Activated T-cell treated with anti-CD3 and anti-CD28 coated beads, Interleukin-2, amount 50 U/mL, for 24 hours (primary cell): ENCODE measurements at places on chromosomes 2 and 18.

- no peak for DNase-seq
These were observed 131.6 kb upstream of the FN1 start for GRCh38 chr2:215567504-215567903.

DNA sequence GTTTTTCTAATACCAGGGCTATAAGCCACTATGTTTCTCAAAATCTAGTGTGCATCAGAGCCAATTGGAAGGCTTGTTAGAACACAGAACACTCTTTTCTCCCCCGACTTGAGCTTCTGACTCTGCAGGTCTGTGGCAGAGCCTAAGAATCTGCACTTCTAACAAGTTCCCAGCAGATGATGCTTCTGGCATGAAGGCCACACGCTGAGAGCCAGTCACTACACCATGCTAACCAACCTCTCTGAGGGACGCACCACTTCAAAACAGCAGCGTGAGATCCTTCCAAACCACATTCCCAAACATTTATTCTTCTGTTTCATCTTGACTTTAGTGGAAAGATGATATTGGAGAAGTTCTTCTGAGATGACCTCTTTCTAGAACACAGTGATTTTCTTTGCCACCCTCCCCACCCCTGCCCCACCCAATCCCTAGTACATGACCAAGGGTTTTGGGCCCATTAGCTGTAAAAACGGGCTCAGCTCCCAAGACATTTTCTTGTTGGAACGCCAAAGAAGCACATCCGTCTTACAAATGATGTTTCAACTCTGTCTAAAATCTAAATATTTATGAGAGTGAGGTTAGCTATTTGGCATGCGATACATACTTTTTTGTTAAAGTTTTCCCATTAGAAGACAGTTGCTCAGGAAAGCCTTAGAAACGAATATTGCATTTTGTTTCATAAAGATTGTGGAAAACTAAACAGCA, 391.9 kb downstream of the TMEM182 start:
- DNase-seq = no peak

DNA sequence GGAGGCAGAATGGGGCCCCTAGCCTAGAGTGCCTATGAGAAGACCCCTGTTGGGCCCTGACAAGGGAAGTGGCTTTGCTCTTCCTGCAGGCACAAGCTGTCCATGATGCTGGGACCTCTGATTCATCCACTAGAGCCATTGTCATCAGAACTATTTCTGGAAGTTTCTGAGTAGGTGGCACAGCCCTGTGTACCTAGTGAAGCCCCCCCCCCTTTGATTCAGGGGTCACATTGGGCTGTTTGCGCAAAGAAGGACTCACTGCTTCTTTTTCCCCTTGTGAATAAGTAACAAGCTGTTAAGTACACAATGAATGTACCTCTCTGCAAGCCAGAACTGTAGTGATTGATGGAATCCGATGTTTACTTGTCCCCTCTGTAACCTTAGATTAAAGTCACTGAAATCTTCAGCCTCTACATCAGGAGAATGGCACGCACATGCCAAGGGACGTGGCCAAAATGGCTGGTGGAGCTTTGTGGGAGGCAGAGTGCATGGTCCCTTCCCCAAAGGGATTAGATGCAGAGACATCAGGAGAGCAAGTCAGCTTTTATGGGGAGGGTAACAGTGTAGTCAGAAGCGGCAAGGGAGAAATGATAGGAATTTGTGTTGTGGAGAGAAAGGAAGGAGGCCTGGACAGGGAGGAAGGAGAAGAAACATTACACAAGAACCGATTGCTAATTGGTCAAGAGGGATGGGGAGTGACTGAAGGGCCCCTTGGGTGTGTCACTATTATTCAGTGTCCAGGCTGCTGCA, 267.6 kb upstream of the RAB12 start:
- DNase-seq = no peak

- DNase-seq = no peak
These were observed 15.5 kb upstream of the SRBD1 start for GRCh38 chr2:45626387-45627221.

GRCh38 chr2:146776596-146776995, 1068.2 kb upstream of the ACVR2A start:
- DNase-seq = no peak

DNA sequence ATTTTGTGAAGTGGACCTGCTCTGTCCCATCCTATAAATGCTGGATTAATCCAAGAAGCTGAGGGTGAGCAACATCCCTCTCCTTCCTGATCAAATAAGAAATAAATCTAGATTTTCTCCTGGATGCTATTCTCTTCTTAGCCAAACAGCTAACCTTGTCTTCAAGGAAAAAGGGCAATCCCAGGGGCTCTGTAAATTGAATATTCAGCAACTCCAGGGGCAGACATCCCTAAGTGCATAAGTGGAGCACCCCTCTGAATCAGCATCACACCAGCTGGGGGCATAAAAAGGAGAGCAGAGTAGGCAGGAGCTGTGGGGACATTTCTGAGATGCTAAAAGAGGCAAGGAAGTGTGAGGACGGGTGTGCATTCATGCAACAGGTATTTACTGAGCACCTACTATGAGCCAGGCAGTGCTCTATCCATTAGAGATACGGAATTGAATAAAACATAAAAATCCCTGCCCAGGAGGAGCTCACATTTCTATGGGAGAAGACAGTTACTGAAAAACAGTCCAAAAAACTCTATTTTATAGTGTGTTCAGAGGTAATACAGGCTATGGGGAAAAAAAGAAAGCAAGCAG, 2.8 kb upstream of the STEAP3 start:
- DNase-seq = no peak

DNA sequence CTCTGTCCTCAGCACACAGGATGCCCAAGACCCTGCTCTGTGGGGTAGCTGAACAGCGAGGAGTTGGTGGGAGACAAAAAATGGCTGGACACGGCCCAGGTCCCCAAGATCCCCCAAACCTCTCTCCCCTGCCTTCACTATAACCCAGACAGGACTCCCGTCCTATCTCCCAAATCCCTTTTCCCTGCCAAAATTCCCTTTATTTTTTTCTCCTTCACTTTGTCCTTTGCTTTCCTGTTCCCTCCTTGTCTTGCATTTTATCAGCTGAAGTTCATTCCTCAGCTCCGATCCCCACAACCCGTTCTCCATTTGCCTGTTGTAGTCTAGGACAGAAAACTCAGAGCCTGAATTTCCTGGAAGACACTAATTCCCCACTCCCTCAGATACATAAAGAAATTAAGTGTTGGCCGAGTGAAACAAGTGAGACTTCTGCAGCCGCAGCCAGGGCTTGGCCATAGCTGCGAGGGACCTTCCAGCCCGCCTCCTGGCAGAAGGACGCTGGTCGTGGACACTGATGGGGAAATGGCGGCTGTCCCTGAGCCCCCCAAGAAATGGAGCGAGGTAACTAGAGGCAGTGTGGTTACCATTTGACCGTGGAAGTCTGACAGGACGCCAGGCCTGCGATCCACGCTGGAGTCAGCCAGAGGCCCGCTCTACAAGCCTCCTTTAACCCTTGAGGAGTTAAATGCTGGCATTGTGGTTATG, 173.6 kb downstream of the BCL2 start:
- DNase-seq = no peak

DNA sequence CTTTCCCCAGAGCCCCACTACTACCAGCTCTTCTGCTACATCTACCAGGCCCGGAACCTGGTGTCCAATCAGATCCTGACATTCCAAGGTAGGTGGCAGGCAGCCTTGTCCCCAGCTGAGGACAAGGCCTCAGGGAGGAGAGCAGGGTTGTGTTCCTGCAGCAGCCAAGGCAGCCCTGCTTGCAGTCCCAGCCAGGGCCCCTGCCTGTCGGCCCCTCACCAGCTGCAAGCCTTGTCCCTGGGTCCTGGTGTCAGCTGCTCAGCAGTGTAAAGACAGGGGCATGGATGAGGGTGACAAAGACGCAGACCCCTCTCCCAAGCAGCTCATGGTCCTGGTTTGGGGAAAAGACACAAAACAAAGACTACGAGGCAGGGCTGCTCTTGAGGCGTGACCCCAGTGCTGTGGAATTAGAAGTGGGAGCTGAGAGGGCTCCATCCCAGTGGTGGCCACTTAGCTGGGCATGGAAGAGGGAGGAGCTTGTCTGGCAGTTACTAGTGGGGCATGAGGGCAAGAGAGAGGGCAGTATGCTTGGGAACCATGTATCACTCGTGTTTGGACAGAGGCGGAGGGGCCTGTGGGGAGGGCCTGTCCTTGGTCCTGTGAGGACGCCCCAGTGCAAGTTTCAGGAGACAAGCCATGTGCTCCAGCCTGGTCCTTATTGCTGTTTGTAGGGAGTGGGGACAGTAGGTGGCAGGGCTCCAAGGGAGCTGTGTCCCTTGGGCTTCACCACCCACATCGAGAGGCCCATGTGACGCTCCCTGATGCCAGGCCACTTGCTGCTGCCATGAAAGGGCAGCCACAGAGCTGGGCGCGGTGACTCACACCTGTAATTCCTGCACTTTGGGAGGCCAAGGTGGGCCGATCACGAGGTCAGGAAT, 47.5 kb downstream of the LMAN2L start:
- DNase-seq = no peak

GRCh38 chr2:101479810-101480209, 4.9 kb upstream of the RFX8 start:
- DNase-seq = no peak

DNA sequence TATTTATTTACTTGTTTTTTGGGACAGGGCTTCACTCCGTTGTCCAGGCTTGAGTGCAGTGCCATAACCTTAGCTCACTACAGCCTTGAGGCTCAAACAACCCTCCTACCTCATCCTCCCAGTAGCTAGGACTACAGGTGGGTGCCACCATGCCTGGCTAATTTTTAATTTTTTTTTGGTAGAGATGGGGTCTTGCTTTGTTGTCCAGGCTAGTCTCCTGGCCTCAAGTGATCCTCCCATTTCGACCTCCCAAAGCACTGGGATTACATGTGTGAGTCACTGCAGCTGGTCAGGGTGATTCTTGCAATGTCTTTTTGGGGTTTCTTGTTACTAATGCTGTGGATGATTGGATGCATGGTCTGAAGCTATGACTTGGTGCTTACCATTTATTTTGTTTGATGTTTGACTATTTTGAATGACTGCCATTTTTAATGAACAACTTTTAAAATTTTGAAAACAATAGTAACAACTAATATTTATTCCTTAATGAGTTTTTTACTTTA, 6.5 kb downstream of the CERS6 start:
- no peak for DNase-seq

- no peak for DNase-seq
These were observed 2.6 kb downstream of the SCN9A start for GRCh38 chr2:166373105-166373504.

- DNase-seq = no peak
These were observed 89.1 kb downstream of the ANTXR1 start for GRCh38 chr2:69102041-69102593.

- no peak for DNase-seq
These were observed 314.8 kb downstream of the MBD2 start for GRCh38 chr18:53909668-53910067.
